ENCODE measurements at places on chromosomes 7 and 10.

DNA sequence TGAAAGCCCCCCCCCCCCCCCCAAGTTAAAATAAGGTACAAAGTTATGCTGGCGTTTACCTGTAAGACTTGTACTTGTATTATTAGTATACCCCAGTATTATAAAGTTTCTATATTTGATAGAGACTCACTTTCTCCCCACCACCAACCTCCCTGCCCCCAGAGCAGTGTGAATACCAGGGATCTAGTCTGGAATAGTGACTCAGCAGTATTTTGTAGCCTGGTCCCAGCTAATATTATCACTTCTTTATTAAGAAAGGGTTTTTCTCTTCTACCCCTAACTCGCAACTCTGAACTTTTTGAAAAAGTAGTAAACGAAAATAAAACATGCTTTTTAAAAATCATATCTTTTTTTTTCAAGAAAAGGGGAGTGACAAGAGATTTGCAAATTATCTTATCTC, 26.7 kb downstream of the GLI3 start:
- H3K4me3 ChIP-seq, result no peak overlapping the region
- H3K27ac ChIP-seq, result no peak overlapping the region
- no peaks in the 10 kb centered on the region for H3K4me1 ChIP-seq
- no peaks in the 10 kb centered on the region for H3K27me3 ChIP-seq
- DNase-seq, result no peak
- H3K36me3 ChIP-seq, result peaks cover 28% of the 10 kb centered on the region

GRCh38 chr10:100656454-100656853, 88.9 kb upstream of the PAX2 start:
- peak overlapping the region; percentile 24 for H3K4me3 ChIP-seq
- peaks cover 87% of the 10 kb centered on the region for H3K27me3 ChIP-seq
- peak; percentile 72 for DNase-seq
- no peaks in the 10 kb centered on the region for H3K36me3 ChIP-seq
- peaks cover 20% of the 10 kb centered on the region for H3K4me1 ChIP-seq
- no peak overlapping the region for H3K27ac ChIP-seq

DNA sequence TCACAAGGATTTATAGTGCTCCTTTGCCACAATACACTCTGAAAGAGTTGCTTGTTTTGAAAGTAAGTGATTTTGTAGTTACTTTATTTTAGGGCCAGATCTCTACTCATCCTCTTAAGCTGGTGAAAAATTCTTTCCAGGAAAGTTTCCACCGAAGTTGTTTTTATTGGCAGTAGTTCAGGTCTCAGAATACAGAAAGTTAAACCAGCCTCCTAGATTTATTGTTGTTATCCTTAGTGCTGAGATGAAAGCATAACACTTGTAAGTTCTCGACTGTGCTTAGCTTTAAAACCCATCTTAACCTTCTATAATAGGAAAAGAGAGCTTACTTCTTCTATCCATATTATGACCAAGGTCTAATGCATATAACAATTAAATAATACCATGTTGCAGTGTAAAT, 5.5 kb downstream of the AP3M1 start:
- no peaks in the 10 kb centered on the region for H3K27me3 ChIP-seq
- H3K4me3 ChIP-seq, result no peak overlapping the region
- H3K27ac ChIP-seq, result no peak overlapping the region
- peaks cover 14% of the 10 kb centered on the region for H3K36me3 ChIP-seq

- no peak for DNase-seq
- no peak overlapping the region for H3K27ac ChIP-seq
- no peaks in the 10 kb centered on the region for H3K4me1 ChIP-seq
- H3K4me3 ChIP-seq, result no peak overlapping the region
Observed at GRCh38 chr10:99489271-99489670, 43.5 kb upstream of the NKX2-3 start.

DNA sequence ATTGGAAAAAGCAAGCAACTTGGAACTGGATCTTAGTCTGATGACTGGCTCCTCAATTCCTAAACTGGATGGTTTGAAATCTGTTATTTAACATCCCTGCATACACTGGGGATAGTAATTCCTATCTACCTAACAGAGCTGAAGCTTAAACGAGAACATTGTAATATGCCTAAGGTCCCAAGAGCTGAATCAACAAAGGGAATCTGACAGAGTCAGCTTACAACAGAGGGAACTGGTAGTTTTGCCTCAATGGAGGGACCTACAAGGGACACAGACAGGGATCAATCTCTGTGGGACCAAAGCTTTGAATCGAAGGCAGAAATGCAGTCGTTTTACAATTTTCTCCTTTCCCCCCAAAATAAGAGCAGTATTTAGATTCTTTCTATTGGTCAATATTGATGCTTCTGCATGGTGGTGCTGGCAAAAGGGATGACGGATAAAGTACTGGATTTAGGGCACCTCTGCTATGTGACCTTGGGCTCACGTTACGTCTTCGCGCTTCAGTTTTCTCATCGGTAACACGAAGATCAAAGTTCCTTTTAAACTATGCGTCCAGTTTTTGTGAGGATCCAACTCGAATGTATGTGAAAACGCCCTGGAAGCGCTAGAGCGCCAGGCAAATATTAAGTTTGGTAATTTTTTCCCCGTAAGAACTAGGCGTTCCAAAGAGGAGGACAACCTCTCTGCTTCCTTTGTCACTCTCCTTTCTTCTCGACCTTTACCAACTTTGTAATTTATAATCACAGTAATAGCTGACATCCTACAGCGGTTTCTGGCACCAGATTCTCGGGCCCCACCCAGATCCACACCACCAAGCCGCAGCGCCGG, 1.1 kb downstream of the ACTR1A start:
- no peak for DNase-seq
- peaks cover 16% of the 10 kb centered on the region for H3K4me1 ChIP-seq
- no peak overlapping the region for H3K4me3 ChIP-seq
- no peak overlapping the region for H3K27ac ChIP-seq

- H3K36me3 ChIP-seq, result no peaks in the 10 kb centered on the region
- H3K27ac ChIP-seq, result no peak overlapping the region
- no peaks in the 10 kb centered on the region for H3K27me3 ChIP-seq
- no peak for DNase-seq
Observed at GRCh38 chr7:83143107-83143506, 19.6 kb downstream of the PCLO start.
